Psoas muscle (tissue), 8 donors: ENCODE measurements at places on chromosomes 16 and 17. TPM values are rescaled to one million over a fixed set of nuclear protein-coding genes. Genes with fewer than 3 reads are reported as not detected.

DNA sequence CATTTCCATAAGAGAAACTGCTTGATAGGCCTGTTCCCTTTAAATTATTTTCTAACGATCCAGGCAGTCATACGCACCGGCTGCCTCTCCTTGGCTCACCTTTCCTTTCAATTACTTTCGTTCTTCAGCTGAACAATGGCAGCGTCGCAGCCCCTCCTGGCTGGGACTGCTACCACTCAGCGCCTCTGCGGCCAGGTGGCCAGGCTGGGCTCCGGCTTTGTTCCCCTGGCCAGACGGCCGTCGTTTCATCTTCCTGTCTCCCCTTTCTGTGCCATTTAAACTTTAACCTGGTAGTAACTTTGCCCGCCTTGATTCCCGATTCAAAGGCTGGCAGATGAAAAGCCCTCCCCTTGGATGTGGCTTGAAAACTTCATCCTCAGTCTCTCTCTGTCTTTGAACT is 79.0 kb downstream of the C16orf78 start:
- DNase-seq: no peak

DNA sequence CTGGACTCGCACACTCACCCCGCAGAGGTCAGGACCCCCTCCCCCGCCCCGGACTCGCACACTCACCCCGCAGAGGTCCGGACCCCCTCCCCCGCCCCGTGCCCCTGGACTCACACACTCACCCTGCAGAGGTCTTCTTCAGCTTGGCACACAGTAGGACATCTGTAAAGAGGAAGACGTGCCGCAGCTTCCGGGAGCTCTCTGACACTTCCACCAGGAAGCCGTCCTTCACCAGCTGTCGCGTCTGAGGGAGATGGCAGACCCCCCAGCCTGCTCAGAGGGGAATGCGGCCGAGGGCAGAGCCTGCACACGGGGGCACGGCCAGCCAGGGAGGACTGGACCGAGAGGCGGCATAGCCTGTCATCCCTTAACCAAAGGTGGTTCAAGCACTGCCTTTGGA is 72.9 kb downstream of the TIMM22 start:
- peak; percentile 23 for DNase-seq

GRCh38 chr17:2192367-2193057 is 111.1 kb downstream of the SMG6 start:
- peak; percentile 32 for DNase-seq

DNA sequence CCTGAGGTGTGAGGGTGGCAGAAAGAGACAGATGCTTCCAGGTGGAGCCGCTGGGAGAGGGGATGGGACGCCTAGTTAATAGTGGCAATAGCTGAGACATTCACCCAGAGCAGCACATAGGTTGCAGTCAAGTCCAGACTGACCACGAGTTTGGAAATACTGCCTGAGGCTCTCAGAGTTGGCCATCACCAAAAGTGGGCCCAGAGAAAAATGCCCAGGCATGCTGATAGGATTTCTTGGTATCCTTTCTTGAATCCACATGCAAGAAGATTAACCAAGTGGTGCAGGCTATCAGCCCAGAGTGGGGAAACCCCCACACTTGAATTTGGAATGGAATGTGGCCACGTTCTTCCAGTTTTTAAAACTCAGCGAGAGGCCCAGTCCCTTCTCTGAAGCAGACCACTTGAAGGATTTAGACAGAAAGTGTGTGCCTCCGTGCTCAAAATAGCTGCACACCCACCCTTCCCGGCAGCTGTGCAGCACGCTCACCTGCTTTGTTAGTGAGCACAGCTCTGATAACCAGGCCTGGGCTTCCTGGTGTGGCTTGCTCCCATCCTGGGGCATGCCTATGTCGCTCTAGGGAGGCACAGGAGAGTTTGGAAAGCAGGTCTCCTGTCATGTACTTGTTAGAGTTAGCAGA is 35.7 kb downstream of the PLD6 start:
- DNase-seq: no peak

The CRYBA1 gene
- not detected for polyA plus RNA-seq

DNA sequence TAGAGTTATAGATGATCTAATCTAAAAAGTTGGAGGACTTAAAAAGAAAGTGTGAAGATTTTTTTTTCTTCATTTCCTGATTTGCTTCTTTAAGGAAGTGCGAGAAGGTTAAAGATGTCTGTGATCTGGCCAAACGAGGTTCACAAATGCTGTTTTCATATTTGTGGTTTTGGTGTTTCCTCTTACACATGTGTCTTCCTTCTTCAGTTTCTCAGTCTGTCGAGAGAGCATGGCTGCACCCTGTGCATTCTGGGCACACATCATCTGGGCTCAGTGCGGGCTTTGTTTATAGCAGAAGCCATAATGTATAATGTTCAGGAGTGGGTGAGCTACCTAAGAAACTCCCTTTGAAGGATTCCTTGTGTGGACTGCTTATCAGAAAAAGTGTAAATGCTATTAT is 260.4 kb upstream of the TBX2 start:
- no peak for DNase-seq

GRCh38 chr16:85306071-85306792 is 194.0 kb upstream of the CIBAR2 start:
- DNase-seq: peak; percentile 96

The PROCA1 gene
- 0.36 TPM for polyA plus RNA-seq

The MLX gene
- 89.2 TPM for polyA plus RNA-seq

- no peak for DNase-seq
These were observed 460 bp downstream of the ELOB start for GRCh38 chr16:2776500-2777139.

DNA sequence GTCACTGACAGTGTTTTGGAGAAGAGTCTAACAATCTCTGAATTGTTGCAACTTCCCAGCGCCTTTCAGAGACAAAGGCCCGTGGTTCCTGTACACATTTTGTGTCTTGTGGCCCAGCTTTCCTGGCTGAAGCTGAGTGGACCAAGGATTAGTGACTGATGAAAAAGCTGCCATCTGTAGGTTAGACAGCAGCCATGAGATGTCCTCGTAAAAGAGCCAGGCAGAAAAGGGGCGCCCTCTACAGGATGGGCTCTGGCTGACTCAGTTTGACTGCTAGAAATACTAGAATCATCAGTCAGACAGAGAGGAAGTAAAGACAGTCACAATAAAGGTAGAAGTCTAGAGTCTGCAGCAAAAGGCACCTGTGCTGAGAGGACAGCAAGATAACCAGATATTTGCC is 26.5 kb upstream of the NF1 start:
- DNase-seq: no peak

The SLC25A39 gene
- 42.4 TPM for polyA plus RNA-seq
